ENCODE measurements at places on chromosomes 1 and 21.

DNA sequence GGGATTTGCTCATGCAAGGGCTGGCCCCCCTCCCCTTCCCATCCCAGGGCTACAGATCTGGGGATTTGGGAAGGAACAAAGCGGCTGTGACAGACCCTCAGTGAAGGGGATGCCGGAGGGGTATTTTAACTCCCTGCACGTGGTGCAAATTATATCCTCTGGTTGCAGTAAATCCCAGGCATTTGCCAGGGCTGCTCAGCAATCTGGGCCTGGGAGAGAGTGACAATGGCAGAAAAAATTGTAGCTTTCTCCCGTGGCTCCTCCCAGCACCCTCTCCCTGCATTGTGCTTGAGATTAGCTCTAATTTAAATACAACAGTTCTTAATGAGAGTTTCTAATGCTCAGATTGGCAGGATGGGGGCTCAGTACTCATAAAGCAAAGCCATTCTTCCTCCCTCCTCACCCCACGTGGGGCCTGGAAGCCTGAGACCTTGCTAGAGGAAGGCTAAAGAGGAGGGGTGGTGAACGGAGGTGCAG, 129.9 kb upstream of the CD34 start:
- peak; percentile 80 for DNase-seq

DNA sequence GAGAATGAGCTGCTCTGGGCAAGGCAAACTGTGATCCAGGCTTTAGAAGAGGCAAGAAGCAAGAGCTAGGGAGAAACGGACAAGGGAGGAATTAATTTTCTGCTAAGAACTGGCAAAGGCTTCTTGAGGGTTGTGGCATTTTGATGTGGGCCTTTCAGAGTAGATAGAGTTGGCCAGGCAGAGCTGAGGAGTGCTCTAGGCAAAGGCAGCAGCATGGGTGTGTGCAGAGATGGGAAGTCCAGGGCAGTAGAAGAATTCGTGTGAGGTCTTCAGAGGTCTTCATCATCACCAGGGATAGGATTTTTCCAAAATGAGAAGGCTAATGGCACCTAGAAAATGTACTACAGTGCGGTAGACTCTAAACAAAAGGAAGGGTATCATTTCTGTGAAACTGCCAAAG, 237.8 kb downstream of the LTN1 start:
- no peak for DNase-seq

DNA sequence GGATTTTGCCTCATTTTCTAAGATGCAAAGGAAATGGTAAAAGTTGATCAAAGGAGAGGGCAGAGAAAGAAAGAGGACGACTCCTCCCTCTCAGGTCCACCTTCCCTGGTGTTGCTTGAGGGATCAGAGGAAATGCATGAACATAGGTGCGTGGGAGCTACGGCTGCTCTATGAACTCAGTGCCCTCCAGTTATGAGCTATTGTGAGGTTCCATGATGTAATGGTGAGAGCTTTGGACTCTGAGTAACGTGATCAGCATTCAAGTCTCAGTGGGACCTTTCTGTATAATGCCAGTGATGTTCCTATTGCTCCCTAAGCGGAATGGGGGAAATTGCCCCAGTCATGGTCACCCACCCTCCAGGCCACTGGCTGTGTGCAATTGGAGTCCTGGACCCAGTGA, 25.9 kb upstream of the NBPF3 start:
- DNase-seq, result no peak

GRCh38 chr1:172322219-172323061, 98.0 kb upstream of the C1orf105 start:
- no peak for DNase-seq

DNA sequence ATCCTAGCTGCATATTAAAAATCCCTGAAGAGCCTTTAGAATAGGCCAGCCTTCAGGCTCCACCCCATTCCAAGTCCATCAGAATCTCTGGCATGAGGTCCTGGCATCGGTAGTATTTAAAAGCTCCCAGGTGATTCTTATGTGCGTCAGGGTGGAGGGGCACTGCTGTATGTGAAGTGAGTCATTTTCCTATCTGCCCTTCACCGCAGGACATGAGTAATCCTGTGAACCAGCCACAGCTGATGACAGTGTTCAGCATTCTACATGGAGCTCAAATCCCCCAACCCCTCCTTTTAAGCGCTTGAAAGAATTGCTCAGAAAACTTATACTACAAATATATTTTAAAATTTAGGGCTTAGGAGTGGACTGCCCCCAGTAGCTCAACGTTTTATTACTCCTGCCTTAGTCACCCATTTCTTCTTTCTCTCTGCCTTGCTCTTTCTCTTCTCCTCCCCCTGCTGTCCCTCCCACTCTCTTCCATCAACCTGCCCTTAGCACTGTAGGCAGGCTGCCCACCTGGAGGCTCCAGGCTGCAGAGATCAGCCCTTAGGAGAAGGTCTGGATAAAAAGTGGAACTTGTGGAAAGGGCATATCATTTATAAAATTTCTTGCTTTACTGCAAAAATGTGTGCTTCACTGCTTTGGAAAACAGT, 73.8 kb upstream of the ZNF281 start:
- peak; percentile 26 for DNase-seq

GRCh38 chr1:220746851-220747250, 1.3 kb upstream of the MTARC2 start:
- no peak for DNase-seq

DNA sequence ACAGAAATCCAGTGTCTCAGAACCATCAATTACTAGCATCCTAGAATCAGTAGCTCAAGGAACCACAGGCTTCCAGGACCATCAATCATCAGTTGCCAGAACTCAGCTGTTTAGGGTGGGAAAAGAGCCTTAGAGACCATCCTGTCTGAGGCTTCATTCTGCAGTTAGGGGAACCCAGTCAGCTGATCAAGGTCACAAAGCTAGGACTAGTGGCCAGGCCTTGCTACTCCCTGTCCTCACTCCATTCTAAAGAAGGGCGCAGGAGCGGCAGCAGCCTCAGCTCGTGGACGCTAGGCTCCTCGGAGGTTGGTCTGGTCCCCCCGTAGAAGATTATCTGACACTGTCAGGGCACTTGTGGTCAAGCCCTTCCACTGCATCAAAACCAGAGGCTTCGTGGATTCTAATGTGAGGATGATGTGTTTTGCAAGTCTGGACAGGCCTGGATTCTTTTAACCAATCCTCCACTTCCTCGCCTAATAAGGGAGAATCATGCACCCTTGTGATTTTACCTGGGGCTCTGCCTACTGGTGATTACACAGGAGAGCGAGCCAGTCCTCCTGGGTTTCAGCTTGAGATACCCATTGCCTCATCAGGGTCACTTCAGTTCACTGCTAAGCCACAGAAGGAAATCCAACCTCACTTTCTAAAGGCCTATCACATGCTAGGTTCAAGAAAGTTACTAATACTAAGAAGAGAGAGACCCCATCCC, 41.7 kb upstream of the IFFO2 start:
- no peak for DNase-seq

GRCh38 chr1:94362466-94363058, 55.6 kb upstream of the ABCD3 start:
- no peak for DNase-seq

DNA sequence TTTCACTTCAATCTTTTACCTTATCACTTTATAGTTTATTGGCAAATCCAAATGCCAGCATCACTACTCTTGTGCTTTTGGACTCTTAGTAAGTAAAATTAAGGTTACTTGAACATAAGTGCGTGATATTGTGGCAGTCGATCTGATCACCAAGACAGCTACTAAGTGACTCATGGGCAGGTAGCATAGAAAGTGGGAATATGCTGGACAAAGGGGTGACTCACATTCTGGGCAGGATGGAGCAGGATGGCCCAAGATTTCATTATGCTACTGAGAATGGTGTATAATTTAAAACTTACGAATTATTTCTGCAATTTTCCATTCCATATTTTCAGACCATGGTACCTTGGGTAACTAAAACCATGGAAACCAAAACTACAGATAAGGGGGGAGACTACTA, 120.2 kb downstream of the ROR1 start:
- DNase-seq, result no peak

DNA sequence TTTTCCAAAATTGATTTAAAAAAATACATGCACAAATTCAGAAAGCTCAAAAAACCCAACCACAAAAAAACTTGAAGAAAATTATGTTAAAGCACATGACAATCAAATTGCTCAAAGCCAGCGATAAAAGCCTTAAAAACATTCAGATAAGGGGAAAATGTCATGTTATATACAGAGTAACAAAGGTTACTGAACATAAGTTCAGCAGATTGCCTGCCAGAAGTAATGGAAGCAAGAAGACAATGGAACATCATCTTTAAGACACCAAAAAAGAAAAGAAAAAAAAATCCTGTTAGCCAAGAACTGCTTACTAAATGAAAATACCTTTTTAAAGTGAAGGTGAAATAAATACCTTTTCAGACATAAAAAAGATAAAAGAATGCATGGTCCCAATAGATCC, 147.2 kb upstream of the SGIP1 start:
- DNase-seq, result no peak

GRCh38 chr1:79322511-79323027, 316.0 kb upstream of the ADGRL4 start:
- no peak for DNase-seq

GRCh38 chr21:15050568-15051377, 14.0 kb downstream of the NRIP1 start:
- DNase-seq, result no peak

- no peak for DNase-seq
Measured at GRCh38 chr1:203402629-203403337, 51.9 kb upstream of the FMOD start.

DNA sequence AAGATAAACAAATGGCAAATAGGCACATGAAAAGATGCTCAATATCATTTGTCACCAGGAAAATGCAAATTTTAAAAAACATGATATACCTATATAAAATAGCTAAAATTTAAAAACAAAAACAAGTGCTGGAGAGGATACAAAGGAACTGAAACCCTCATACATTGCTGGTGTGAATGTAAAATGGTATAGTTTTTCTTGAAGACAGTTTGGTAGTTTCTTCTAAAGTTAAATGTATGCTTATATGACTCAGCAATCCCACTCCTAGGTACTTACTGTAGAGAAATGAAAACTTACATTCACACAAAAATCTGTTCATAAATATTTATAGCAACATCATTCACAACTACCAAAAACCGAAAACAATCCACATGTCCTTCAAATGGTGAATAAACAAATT, 11.2 kb downstream of the TAF12 start:
- DNase-seq, result no peak

DNA sequence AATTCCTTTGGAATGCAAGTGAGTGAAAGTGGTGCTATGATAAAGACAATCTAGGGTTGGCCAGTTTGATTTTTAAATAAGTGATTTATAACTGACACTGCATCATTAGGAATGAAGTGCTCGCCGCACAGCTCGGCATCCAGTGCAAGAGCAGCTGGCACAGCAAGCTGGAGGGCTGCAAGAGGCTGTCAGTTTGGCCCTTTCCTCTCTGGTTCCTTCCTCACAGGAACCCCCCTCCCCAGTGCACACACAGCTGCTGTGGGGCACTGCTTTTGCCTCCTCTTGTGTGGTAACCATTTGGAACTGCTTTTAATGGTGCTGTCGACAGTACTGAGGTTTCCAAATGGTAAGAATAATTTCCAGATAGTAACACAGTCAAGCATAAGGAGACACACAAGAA, 10.4 kb upstream of the BCAR3 start:
- DNase-seq, result no peak

DNA sequence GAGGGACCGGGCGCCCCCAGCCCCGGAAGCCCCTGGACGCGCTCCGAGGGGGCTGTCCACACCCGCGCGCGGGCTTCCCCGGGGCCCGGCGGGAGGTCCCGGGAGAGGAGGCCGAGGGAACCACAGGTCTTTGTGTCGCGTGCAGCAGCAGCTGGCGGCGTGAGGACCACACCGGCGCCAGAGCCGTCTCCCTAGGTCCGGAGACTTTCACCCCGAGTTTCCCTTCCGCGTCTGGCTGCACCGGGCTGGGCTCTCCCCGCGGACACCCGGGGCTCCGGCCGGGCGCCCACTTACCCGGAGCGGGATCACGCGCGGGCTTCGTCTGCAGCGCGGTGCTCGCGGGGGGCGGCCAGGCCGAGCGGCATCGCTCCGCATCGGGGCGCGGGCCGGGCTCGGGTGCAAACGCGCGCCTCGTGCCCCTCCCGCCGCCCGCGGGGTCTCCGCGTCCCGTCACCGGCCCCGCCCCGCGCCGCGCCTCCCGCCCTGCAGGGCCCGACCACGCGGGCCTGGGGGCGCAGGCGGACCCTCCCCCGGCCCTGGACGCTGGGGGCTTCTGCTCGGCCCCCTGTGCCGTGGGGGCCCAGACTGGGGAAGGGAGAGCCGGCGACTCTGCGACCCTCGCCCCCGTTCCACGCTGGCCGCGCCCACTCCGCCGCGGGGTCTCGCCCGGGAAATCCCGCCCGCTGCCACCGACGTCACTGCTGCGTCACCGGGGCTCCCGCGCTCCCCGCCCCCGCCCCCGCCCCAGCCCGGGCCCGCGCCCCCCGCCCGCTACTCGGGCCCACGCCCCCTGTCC, at the start of gene GNG4:
GNG4 (minus strand) TSS at position 417 of the 796 bp plus-strand sequence. CDS start 65,946 bp downstream, outside the sequence.
- DNase-seq, result peak; percentile 80

- DNase-seq, result no peak
Measured at GRCh38 chr1:108190686-108191416, 9.3 kb downstream of the SLC25A24 start.

GRCh38 chr1:184036517-184036949, 995 bp downstream of the COLGALT2 start:
- DNase-seq, result peak; percentile 69

DNA sequence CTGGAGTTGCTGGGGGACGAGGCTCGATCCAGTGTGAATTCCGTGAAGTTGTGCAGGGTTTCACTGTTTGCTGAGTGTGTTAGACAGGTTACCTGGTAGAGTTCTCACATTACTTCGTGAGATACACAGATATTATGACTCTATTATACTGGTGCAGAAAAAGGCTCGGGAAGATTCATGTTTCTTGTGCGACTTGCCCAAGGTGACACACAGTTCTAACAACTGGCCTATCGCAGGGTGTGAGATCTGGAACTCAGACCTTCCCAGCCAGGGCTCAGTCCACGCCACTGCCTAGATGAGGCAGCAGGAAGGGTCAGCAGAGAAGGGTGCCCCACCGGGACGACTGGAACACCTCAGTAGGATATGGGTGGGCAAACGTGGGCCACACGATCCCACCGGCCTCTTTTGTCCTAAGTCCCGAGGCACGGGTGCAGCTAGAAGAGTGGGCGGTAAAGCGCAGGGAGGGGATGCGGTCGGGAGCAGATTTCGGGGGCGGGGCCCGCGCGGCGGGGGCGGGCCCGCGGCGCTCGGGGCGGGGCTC, 296 bp upstream of the RNPEP start:
- DNase-seq, result peak; percentile 81

GRCh38 chr1:1857096-1857703, 33.7 kb downstream of the GNB1 start:
- DNase-seq, result no peak

GRCh38 chr1:213585959-213586586, 401.7 kb upstream of the PROX1 start:
- no peak for DNase-seq

DNA sequence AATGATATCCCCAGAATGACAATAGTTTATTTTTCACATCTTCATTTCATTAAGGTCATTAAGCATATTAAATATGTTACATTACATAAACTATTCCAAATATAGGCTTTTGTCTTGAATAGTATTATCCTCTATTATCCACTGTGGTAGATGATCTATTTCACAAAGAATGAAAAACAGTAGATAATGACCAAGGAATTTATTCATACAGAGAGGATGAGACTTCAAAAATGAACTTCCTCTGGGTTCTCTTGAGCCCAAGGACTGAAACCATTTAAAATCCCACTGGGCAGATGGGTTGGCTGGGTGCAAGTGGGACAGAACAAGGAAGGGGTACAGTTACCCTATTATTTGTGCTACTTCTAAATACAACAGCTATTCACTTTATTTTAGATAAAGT, 33.0 kb downstream of the PTPN14 start:
- no peak for DNase-seq

- DNase-seq, result peak; percentile 49
Measured at GRCh38 chr1:243667591-243667990, 182.5 kb downstream of the AKT3 start.
